Fibroblast of skin of abdomen (primary cell): ENCODE measurements at places on chromosomes 5 and 9.

DNA sequence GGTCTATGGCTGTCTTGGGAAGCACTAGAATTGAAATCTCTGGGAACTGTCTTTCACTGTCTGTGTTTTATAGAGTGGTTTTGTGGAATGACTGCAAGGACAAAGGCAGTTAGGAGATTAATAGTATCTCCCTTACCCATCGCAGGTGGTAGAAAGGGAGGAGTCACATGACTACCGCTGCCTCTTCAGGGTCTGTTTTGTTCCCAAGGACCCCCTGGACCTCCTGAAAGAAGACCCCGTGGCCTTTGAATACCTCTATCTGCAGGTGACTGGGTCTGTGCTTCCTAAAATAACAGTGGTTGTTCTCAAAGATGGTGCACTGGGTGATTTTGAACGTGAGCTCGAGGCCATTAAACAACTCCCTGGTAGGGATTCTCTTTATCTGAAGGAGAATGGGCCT, 22.8 kb upstream of the TRMT10B start:
- DNase-seq: no peak

DNA sequence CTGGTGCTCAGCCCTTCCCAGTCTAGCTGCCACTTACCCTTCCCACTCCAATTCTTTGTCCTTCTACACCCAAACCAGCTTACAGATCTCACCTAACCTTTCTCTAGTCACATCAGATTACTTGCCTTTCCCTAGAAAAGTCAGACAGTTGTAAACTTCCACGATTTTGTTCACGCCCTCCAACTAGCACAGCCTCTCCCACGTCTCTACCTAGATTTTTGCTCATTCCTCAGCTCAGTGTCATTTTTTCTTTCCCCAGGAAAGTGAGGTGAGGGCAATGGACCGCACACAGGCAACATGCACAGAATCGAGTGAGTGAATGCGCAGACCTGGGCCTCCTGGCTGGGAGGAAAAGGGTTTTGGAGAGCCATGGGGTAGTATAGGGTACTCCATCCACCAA, 20.9 kb upstream of the PRUNE2 start:
- no peak for DNase-seq

GRCh38 chr5:13477118-13477737, 467.3 kb downstream of the DNAH5 start:
- DNase-seq: peak; percentile 91

DNA sequence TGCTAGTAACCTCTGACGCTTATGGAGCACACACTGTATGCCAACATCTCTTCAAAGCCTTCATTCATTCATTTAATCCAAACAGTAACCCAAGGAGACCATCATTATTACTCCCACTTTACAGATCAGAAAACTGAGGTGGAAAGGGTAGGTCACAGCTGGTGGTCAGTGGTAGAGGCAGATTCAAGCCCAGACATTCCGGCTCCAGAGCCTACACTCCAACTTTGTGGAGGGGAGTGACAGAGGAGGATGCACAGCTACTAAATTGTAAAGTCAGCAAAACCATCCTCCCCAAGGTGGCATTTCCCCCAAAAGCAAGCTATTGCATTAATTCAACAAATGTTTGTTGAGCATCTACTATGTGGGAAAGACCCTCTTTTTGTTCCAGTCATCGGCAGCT, 110.5 kb upstream of the CPEB4 start:
- no peak for DNase-seq

DNA sequence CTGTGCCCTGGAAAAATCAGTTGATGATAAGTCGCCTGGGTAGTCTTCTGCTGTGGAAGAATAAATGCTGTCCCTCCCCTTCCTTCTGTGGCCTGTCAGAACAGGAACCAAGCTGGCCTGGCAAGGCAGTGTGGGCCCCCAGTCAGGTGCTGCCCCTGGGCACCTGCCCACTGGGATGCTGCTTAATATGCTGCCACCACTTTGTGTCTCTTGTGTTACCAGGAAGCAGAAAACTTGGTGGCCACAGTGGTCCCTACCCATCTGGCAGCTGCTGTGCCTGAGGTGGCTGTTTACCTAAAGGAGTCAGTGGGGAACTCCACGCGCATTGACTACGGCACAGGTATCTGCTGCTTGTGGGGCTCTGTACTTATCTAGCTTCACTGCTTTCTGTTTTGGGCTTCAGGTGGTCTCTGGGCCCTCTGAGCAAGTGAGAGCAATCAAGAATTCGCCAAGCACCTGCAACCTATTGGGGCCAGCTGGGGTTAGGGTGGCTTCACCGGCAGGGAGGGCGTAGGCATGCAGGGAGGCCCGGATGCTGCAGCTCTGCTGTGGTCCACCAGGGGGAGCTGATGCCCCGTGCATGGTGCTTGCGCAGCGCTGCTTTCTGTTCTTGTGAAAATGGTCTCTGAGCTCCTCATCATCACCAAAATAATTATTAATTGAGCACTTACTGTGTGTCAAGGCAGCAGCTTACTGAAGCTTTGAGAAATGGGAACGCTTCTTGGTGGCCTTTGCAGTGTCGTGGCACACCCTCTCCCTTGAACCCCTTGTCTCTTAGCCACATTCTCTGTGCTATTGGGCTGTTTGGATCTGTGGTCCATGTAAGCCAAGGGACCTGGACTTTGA, 20.3 kb downstream of the PTPA start:
- peak; percentile 58 for DNase-seq
